HTR-8/SVneo (cell line): ENCODE measurements at places on chromosomes 7 and 10.

DNA sequence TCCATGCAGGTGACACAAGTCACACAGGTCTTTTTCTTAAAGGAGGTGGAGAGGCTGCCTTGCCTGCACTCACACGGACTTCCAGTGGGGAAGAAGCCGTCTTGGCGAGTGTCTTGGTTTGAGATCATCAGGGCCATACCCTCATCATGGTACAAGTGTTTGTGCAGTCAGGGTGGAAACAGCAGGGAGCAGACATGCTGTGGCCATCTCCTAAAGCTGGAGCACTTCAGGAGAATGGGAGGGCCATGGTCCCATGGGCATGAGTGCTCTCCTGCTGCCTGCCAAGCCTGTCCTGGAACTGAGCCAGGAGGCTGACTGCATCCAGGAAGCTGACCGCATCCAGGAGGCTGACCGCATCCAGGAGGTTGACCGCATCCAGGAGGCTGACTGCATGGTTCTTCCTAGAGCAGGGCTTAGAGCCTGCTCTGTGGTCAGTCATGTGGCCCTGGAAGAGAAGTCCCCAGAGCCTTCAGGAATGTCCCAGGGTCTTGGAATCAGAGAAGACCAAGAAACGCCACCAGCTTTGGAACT, 98.4 kb downstream of the ADARB2 start:
- DNase-seq = no peak

GRCh38 chr10:79452174-79452611, 6.8 kb upstream of the ZCCHC24 start:
- DNase-seq = no peak

- DNase-seq = no peak
Measured at GRCh38 chr10:7952266-7952665, 102.2 kb upstream of the GATA3 start.

DNA sequence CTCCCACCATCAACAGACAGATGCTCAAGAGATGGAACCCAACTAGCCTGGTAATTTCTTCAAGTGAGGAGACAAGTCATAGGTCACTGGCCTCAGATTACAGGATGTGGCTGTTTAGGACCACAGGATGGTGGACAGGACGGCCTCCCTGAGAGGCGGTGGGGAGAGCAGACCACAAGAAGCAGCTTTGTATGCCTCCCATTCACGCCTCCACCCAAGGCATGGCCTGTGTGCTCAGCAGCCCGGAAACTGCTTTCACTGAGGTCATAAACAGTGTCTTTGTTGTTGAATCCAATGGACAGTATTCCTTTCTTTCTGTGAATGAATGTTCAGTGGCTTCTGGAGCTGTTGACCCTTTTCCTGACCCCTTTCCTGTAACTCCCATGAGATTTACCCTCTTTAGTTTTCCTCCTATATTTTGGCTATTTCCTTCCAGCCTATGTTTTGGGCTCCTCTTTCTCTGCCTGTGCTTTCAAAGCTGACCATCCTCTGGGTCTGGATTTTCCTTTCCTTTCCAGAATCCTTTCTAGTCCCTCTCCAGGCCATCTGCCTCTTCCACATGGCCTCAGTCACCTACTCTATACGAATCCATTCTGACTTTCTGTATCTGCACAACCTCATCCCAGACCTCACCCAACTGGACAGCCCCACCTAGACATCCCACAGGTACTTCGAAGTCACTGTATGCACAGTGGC, 32.4 kb upstream of the INPP5F start:
- DNase-seq = no peak
